ENCODE measurements at places on chromosomes 6 and 20. TPM values are rescaled to one million over a fixed set of nuclear protein-coding genes. Genes with fewer than 3 reads are reported as not detected.

GRCh38 chr20:34538671-34539123, 19.8 kb upstream of the MAP1LC3A start:
- peak; percentile 44 for DNase-seq

- no peak for DNase-seq
Observed at GRCh38 chr20:19211252-19211651, 1.2 kb upstream of the SLC24A3 start.

DNA sequence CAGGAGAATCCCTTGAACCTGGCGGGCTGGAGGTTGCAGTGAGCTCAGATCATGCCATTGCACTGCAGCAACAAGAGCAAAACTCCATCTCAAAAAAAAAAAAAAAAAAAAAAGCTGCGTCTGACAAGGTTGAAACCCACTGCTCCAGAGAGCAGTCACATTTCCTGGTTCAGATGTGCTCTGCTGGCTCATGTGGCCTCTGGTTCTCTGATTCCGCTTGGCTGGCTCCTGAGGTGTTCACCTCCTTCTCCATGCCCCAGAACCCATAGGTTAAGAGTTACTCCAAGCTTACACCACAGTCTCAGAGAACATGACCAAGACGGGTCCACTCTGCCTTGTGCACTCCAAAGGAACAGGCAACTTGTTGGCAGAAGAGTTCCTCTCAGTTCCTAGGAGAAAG, 8.8 kb upstream of the CNR1 start:
- no peak for DNase-seq

AGER gene
- 27.0 TPM for total RNA-seq

BPIFB4 gene
- not detected for total RNA-seq

DNA sequence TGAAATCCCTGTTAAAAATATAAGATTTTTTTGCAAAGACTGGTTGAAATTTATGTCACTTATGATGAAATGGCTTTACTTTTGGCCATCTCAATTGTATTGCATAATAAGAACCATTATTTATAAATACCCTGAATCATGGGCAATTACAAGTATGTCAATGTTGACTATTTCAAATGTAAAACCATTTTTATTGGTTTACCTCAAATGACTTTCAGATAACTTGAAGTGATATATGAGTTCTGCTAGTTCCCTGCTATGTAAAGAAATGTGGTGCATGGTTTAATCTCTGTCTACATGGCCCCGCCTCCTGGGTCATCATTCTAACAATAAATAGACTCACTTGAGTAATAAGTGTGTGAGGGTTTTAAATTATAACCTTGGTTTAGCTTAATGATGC, 275.6 kb upstream of the PREP start:
- no peak for DNase-seq

GRCh38 chr20:15188415-15188814, 851.0 kb upstream of the FLRT3 start:
- DNase-seq = no peak

NMBR gene
- total RNA-seq = not detected

DNA sequence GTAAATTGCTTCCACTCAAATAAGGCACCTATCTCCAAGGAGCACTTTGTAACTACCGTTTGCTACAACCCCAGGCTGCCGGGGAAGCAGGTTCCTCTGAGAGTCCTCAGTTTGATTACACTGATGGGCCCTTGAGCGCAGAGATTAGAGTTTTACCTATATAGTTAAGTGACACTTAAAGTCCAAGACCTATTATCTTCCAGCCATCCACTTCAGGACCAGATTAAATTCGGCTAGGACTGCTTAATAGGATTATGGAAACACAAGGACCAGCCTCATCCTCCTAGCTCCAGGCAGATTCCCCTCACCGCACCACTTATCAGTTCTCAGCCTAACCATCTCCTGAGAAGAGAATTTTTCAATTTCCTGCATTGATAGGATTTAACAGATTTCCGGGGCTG, 64.7 kb upstream of the TIAM2 start:
- DNase-seq = no peak

GSTA2 gene
- total RNA-seq = not detected

GRCh38 chr20:47724396-47724795, 60.9 kb downstream of the SULF2 start:
- no peak for DNase-seq

GRCh38 chr20:48201188-48201587, 415.9 kb upstream of the SULF2 start:
- DNase-seq = no peak

- DNase-seq = no peak
Observed at GRCh38 chr20:21607971-21608725, 94.3 kb upstream of the NKX2-2 start.

- DNase-seq = no peak
Observed at GRCh38 chr20:33954504-33954903, 39.2 kb upstream of the RALY start.

- no peak for DNase-seq
Observed at GRCh38 chr6:4801491-4802110, 25.4 kb downstream of the CDYL start.

DNA sequence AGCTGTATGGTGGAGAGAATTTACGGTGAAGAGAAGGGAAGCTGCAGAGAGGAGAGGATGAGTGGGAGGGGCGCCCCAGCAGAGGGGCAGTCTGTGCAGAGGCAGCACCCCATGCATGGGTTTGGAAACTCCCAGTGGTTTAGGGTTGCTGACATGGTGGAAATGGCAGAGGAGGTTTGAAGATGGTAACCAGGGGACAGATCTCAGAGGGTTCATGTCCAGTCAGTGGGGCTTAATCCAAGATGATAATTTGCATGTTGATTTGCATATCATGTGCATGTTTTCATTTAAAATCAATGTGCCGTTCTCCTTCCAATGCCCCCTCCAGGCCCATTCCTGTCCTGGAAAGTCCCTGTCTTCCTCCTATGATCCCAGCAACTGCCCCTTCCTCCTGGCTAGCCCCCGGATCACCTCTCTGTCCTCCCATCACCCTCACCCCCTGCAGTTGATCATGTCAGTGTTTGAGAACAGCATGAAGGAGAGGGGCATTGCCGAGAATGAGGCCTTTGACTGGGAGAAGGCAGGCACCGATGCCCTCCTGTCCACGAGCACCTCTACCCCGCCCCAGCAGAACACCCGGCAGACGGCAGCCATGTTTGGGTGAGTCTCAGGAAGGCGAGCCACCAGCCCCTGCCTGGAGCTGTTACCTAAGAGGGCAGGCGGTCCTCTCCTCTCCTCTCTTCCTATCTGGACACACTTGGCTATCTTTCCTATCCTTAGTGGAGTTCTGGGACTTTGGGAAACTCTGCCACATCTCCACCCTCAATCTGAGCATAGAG, 14.3 kb downstream of the TTBK1 start:
- DNase-seq = no peak

LTA gene
- 15.4 TPM for total RNA-seq

GRCh38 chr6:127737009-127737486, 160.1 kb downstream of the C6orf58 start:
- DNase-seq = no peak

C6orf15 gene
- total RNA-seq = not detected

DNA sequence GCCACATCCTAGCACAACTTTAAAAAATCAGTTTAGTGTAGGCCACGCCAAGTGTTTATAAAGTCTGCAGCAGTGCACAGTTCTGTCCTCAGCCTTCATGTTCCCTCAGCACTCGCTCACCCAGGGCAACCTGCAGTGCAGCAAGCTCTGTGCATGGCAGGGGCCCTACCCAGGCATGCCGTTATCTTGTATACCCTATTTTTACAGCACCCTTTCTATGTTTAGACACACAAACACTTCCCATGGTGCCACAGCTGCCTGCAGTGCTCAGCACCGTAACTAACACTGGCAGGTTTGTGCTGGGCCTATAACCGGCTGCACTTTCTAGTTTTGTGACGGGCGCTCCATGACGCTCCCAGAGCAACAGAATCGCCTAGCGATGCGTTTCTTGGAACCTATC, 43.8 kb downstream of the ZBTB46 start:
- DNase-seq = no peak

DNA sequence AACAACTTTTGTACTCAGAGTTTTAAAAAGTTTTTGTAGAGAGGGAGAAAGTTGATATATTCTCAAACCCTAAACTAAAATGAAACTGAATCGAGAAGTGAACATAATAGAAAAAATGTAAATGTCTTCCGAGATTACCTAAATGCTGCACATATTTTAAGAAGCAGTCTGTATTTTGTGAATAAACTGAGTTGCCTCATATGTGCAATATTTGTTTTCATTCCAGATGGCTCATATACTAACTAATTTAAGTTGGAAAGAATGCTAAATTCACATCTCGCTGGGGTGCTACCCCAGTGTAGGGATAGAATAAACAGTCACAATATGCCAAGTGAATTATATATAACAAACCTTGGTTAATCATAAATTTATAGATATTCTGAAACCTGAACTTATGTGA, 285.9 kb upstream of the THEMIS start:
- no peak for DNase-seq

GABRR1 gene
- not detected for total RNA-seq

GRCh38 chr6:28943557-28944411, 20.0 kb upstream of the TRIM27 start:
- peak; percentile 66 for DNase-seq

- no peak for DNase-seq
Observed at GRCh38 chr6:105109955-105110895, 69.6 kb downstream of the POPDC3 start.

DNA sequence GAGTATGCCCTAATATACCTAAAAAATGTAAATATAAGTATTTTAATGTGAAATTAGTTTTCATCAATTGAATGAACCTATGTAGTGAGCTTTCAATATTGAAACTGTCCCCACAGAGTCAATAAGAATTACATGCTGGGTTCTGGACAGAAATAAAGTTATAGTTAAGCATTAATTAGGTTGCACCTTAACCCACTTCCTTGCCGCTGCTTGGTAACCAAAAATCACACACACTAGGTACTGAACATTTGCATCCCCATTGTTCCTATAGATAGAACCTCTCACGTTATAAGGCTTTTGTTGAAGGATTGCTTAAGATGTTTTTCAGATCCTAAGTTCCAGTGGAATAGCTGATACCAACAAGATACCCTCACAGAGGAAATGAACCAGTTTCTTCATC, 237.1 kb upstream of the OPRM1 start:
- no peak for DNase-seq

ERGIC3 gene
- 146 TPM for total RNA-seq

DNA sequence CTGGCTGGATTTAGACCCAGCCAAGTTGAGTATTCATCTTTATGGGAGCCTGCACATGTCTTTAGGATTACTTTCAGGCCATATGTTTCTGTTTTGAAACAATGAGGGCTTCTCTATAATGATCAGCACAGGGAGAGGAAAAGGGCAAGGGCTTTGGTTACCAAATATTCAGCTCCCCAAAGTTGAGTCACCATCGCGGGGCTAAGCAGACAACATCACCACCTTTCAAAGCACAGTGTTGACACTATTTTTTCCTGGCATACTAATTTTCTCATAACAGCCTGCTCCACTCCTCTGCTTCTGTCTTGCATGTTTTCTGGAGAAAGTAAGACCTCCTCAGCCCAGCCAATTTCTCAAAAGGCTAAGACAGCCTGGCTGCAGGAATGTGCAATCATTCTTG, 4.9 kb downstream of the SCML4 start:
- DNase-seq = no peak

- no peak for DNase-seq
Observed at GRCh38 chr20:38987777-38988176, 25.6 kb downstream of the DHX35 start.

DNA sequence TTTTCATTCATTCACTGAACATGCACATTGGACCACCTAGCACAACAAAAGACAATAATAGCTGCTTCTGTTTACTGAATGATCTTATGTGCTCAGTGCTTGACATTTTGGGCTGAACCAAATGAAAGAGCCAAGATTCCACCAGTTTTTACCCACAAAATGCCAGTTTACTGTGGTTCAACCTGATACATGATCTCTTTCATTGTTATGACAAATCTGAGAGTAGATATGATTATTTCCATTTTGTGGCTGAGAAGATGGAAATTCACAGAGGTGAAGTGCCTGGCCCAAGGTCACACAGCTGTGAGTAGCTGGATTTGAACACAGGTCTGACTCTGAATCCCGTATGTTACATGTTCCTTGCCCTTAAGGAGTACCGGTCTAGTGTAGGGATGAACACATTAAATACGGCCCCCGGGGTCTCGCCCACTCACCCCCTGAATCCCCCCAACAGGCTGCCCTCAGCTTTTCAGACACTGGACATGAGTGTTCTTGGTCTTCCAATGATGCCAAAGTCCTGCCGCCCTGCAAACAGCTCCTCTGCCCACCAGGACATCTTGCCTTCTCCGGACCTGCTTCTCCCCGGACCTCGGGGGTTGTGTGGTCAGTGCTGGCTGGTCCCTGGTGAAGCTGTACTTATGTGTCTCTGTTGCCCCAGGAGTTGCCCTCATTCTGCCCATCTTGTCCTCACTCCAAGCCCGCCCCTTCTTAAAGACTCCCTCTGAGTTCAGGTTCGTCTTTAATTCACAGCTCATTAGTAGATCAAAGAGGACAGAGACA, 58.6 kb upstream of the SLC32A1 start:
- no peak for DNase-seq

HFE gene
- total RNA-seq = 0.08 TPM

PTPRA gene
- 69.5 TPM for total RNA-seq

DNA sequence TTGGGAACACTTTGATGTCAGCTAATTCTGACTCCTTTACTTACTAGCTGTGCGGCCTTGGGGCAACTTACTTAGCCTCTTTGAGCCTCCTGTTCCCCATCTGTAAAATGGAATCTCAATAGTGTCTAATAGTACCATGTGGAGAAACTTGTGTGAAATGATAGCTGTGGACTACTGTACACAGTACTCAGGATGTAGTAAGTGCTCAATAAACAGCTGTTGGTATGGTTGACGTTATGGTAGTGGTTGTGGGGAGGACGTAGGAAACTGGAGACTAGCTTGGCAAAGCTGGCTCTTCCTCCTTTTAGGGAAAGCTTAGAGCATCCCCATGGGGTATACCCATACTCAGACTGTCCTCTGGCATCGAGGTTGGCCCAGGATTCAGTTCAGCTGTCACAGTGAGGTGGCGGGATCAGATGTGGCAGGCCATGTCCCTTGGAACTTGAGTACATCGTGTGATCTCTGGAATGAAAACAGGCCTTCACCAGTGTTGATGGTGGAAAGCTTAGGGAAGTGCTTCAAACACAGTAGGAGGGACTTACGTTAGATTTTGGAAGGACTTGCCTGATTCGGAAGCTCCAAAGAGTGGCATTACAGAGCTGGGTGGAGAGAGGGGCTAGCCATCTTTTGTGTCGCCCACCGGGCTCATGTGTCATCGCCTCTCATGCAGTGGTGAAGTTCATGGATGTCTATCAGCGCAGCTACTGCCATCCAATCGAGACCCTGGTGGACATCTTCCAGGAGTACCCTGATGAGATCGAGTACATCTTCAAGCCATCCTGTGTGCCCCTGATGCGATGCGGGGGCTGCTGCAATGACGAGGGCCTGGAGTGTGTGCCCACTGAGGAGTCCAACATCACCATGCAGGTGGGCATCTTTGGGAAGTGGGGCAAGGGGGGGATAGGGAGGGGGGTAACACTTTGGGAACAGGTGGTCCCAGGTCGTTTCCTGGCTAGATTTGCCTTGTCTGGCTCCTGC, 7.1 kb downstream of the VEGFA start:
- no peak for DNase-seq

DNA sequence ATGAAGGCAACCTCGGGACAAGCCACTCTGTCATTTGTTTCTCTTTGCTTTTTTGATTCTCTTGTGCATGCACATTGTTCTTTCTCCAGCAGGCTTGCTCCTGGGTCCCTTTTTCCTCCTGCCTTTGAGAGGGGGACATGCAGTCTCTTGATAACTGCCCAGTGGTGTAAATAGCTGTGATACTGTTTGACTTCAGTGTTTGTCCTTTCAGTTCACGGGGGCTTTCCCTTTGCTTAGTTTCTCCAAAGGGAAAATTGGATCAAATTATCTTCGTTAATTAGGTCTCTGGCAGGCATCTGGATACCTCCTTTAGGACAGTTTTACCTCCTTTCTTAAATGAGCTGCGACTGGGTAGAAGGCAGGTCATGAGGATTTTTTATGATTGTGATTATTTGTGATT, 41.5 kb downstream of the RALGAPB start:
- DNase-seq = no peak
